ENCODE measurements at places on chromosomes 7 and 10.

DNA sequence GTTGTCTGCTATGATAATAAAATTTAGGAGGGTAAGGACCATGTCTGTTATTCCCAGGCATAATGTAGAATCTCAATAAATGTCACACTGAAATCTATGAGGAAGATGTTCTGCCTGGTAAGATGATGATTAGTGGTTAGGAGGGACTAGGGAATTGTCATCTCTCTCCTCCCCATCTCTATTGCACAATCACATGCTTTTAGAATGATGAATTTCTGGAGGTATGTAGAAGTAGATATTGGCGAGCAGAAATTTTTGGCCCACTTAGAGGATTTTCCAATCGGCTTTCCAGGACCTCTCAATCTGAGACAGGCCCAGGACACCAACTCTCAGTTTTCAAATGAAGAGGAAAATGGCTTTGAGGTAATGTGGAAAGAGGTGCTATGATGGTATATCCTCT, 2.0 kb upstream of the PITX3 start:
- peak; percentile 89 for DNase-seq

- DNase-seq, result peak; percentile 35
Observed at GRCh38 chr10:52951824-52952223, 179.2 kb upstream of the MBL2 start.

- peak; percentile 9 for DNase-seq
Observed at GRCh38 chr10:132667342-132668047, 118.5 kb downstream of the NKX6-2 start.

DNA sequence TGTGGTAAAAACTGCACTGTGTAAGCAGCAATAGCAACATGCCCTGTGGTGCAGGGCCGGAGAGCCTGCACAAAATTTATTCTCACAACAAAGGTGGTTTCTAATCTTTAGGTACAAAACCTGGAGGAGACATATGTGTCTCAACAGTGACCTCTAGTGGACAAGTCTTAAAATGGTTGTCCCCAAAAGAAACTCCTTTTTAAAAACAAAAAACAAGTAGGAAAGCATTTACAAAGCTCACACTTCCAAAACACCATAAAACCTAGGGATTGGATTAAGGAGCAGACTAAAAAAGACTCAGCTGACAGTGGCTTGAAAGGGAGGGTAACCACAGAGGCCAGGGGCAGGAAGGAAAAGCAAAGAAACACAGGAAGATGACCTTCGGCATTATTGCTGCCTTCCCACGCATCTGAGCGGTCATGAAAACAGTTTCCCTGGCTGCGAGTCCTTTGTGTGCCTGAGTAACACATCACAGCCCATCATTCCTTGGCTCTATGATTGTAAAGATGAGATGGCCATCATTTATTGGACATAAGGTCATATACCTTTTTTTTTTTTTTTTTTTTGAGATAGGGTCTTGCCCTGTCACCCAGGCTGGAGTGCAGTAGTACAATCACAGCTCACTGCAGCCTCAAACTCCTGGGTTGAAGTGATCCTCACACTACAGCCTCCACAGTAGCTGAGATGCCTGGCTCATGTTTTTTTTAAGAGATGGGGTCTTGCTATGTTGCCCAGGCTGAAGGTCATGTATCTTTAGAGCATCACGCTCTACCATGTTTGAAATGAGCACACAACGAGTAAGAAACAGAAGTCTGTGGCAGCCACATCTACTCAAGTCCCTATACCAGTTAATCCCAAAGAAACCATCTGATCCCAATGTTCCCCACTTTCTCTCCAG, 39.5 kb downstream of the RSU1 start:
- peak; percentile 73 for DNase-seq

- peak; percentile 73 for DNase-seq
Observed at GRCh38 chr7:108650467-108650866, 80.8 kb downstream of the DNAJB9 start.

GRCh38 chr10:58700591-58700990, 187.9 kb downstream of the BICC1 start:
- DNase-seq, result peak; percentile 49

- DNase-seq, result no peak
Observed at GRCh38 chr7:9453521-9453920, 1020.1 kb downstream of the NXPH1 start.

- no peak for DNase-seq
Observed at GRCh38 chr10:117736655-117737054, 194.1 kb downstream of the EMX2 start.

DNA sequence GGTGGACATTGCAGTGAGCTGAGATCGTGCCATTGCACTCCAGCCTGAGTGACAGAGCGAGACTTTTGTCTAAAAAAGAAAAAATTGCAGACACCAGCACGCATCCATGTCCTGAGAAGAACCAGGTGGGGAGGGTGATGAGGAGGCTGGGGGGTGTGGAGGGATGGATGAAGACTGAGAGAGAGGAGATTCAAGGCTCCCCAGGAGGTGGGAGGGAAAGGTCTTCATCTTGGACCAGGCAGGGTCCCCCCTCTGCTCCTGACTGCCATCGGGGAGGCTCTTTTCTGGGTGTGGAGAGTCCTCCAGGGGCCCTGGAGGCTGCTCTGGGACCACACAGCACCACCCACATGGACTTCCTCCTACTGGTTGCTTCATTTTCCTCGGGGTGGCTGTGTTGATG, 1.5 kb downstream of the SCART1 start:
- no peak for DNase-seq

GRCh38 chr7:64630496-64630895, 35.4 kb upstream of the ZNF107 start:
- peak; percentile 10 for DNase-seq

GRCh38 chr7:139099172-139099947, 10.2 kb downstream of the ZC3HAV1 start:
- DNase-seq, result no peak

- no peak for DNase-seq
Observed at GRCh38 chr7:8103282-8103681, 134.7 kb downstream of the GLCCI1 start.
